Right cardiac atrium (tissue), 5 donors: ENCODE measurements at places on chromosomes 16 and 17.

GRCh38 chr16:11794996-11795886 is 1.8 kb downstream of the ZC3H7A start:
- no peak for DNase-seq

DNA sequence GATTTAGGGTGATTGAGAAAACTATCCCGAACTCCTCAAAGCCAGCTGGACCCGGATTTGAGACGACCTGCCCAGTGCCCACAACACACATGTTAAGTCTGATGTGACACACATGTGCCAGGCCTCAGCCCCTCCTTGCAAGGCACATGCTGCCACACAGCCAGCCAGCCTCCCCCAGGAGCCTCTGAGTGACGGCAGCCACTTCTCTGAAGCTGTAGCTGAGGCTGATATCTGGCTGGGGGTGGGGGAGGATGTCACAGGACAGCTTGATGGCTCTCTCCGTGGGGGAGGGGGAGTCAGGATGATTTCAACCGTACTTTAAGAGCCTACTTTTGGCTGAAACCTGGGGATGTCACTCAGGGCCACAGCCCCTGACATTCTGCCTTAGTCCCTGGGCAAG is 40.9 kb downstream of the SRCIN1 start:
- DNase-seq: no peak

- DNase-seq: no peak
Measured at GRCh38 chr16:20871941-20872815, 28.0 kb downstream of the DCUN1D3 start.

DNA sequence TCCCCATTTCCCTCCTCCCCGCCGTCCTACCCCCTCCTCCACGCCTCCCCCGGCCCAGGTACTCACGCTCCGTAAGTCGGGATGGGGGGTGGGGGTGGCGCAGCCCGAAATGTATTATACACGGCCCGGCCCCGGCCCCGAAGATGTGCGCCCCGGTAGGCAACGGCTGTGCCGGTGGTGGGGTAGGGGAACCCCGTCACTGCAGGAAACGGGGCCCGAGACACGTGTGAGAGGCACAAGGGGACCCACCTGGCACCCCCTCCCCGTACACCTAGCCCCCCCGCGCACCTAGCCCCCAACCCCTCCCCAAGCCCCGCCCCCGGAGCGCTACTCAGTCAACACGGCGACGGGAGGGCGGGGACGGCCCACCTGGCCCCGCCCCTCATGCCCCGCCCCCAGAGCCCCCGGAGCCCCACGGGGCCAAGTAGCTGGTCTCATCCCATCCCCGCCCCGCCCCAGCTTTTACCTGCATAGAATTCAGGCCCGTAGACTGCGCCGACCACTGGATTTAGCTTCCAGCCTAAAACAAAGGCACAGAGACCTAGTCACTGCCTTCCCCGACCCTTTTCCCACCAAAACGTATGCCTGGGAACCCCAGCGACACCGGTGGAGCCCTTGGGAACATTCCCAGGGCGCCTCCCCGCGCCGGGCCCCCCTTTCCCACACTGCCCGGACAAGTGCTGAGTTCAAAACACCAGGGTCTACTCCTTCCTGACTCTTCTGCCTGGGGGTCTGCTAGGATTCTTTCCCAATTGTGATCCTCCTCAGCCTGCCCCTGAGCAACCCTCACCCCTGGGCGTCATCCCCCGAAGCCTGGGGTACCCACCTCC is 22.8 kb downstream of the ENGASE start:
- DNase-seq: no peak

- no peak for DNase-seq
Measured at GRCh38 chr17:10155371-10156076, 42.9 kb downstream of the GAS7 start.

DNA sequence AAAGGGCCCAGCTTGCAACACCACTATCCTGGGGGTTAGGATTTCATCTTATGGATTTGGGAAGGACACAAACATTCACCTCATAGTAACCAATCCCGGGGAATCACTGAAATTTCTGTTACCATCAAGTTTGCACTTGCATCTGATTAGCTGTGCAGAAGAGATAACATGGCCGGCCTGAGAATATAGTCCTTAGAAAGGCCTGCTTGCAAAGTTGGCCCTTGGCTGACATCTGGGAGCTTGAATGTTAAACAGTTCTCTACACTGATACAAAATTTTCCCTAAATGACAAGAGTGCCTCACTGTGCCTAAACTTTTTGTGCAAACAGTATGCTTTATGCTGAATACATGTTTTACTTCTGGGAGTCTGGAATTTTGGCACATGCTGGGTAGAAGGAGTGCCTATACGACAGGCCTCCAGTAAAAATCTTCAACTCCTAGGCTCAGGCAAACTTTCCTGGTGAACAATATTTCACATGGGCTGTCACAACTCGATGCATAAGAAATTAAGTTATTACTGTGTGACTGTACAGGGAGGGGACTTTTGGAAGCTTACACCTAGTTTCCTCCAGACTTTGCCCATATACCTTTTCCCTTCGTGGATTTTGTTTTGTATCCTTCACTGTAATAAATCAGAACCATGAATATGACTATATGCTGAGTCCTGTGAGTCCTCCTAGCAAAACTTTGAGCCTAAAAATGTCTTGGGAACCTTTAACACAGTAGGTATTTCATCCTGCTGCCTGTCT is 31.3 kb downstream of the TBC1D3B start:
- no peak for DNase-seq

DNA sequence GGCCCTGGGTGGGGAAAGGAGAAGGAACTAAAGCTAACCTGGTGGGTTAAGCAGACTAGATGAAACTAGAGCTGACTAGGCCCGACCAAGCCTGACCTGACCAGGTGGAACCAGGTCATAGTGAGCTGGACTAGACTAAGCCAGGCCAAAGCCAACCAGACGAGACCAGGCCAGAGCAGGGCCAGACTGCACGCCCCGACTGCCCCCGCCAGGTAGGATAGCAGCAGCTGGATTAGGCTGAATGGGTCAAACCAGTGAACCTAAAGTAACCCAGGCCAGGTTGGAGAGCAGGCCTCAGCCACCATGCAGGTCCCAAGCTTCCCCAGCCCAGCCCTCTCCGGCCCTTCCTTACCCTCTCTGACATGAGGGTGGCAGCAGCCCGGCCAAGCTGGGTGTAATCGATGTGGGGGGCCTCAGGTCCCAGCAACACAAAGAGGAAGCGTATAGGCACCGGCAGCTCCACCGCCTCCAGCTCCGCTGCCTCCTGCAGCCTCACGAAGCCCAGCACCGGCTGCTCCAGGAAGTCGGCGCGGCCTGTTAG is 9.1 kb downstream of the SLC4A1 start:
- peak; percentile 31 for DNase-seq

DNA sequence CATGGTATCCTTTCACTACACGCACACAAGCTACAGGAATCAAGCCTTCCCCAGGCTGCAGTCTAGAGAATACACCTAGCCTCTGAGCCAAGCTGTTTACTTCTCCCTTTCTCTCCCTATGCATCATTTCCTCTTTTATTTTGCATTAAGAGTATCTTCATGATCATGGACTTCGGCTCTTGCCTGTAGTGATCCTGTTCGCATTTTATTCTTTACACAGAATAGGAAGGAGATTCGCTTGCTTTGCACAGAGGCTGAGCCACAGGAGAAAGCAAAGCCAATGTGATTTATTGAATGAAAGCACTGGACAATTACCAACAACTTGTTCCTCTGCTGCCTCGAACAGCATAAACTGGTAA is 172.7 kb downstream of the ANKFN1 start:
- no peak for DNase-seq

- DNase-seq: no peak
Measured at GRCh38 chr17:36151891-36152638, 24.4 kb downstream of the TBC1D3B start.
